ENCODE measurements at places on chromosomes 16 and 17. TPM values are rescaled to one million over a fixed set of nuclear protein-coding genes. Genes with fewer than 3 reads are reported as not detected.

GRCh38 chr17:700504-701094, 14.0 kb downstream of the VPS53 start:
- no peak for DNase-seq

DNA sequence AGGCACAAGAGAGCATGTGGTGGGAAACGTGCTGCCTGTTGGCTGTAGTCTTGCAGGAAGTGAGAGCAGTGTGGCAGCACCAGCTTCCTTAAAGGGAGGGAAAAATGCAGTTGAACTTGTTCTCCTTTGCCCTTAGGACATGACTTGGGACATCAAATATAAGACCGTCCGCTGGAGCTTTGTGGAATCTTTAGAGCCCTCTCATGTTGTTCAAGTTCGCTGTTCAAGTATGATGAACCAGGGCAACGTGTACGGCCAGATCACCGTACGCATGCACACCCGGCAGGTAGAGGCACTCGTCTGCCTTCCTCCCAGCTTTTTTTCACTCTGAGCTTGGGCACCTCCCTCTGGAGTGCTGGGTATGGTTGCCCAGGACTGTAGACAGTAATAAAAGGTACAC, 23.3 kb downstream of the GPR179 start:
- peak; percentile 59 for DNase-seq

DNA sequence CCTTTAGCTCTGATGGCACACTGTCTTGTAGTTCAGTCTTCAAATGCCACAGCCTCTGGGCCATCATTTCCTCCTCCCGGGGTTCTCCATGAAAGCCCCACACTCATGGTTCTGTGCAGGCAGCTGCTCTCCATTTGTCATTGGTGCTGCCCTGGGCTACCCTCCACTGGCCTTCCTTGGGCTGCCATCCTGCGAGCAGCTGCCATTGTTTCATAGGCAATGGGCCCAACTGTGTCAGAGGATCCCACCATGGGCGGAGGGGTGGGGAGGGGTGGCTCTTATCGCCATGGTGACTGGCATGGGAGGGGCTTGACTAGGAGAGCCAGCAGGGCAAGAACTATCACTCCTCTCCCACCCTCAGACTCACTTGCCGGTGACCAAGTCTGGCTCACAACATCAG, 38.6 kb upstream of the BRD7 start:
- DNase-seq: no peak

- no peak for DNase-seq
Measured at GRCh38 chr16:49366669-49367068, 6.9 kb upstream of the C16orf78 start.

GRCh38 chr17:16932156-16932555, 39.8 kb downstream of the TNFRSF13B start:
- DNase-seq: no peak

DNA sequence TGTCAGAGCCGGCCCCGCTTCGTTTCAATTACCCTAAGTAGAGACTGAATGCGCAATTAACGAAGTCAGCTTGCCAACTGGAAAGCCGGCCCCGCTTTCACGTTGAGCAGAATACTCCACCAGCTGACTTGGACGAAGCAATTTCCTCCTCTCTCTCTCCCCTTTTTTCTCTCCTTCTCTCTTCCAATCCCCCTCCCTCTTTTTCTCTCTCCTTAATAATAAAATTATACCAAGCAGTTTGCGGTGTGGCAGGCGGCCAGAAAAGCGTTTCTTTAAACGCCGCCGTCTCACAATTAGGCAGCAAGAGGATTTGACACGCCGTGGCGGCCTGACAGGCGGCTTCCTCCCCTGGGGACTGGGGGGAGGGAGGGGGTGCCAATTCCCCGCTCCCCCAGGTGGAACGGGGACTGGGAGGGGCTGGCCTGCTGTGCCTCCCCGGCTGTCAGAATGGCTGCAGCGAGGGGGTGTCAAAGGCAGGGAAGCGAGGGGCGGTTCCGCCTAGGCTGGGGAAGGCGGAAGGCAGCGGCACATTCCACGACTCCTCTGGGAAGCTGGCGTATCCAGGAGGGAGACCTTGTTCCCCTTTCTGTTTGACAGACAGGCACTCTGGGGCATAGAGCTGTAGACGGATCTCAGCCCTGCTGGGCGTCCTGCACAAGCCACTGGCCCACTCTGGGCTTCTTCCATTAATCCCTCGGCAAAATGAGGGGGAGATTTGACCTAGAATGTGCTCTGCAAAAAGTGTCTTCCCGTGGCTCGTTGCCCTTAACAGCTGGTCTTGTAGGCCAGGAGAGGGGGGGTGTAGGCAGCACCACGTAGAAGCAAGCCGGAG, 52.7 kb downstream of the SREBF1 start:
- no peak for DNase-seq

GRCh38 chr16:11251525-11252481, 4.2 kb downstream of the SOCS1 start:
- DNase-seq: no peak

GRCh38 chr16:81513204-81514040, 68.8 kb downstream of the CMIP start:
- DNase-seq: no peak

DNA sequence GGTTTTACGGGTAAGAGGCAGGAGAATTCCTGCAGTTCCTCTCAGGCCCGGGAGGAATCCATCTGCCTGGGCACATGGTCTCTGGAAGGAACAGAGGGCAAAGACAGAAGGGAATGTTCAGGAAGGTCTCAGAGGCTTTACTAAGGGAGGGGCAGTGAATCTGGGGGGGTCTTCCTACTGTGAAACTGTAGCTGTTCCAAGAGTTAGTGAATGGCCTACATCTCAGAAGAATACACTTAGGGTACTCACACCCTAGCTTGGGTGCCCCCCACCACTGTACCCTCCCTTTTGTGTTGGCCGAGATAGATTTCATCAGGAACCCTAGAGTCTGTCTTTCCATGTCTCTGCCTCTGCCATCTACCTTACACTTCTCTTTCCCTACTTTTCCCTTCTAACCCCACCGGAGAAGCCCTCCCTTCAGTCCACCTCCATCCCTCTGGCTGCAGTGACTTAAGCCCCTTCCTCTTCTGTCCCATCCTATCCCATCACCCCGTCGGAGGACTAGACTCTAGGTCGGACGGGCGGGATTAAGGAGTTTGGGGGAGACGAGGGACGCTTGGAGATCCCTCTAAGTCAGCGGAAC, 316 bp downstream of the DLG4 start:
- DNase-seq: no peak

- DNase-seq: peak; percentile 38
Measured at GRCh38 chr16:48629531-48629930, 19.6 kb upstream of the N4BP1 start.

DNA sequence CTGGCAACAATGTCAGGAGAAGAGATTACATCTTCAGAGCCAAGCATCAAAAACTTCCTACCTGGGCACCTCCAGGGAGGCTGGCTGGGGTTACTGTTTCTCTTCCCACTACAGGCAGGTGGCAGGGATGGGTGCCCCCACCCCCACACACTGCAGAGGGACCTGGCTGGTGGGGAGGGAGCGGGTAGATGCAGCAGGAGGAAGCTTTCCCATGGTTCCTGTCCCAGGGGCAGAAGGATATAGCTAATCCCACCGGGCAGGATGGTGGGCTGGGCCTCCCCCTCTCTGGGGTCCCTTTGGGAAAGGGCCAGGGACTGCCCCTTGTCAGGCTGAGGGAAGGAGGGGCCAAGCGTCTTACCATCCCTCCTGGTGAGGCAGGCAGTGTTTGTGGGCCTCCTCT, 16.7 kb upstream of the MTMR4 start:
- DNase-seq: no peak

DNA sequence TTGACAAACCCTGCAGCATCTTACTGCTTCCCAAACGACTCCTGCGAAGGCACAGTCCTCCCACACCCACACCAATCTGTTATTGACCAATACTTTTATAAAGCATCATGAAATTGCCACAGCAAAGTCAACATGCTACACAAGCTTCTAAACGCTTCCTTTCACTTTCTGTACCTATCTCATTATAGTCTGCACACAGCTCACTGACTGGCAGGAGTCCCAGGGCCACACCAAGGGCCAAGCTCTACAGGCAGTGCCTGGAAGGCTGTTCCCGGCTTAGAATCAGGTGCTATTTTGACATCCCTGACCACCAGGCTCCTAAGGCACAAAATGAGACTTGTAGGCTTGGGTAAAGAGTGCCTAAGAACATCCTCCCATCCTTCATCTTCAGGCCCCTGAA, 39.5 kb downstream of the USP7 start:
- DNase-seq: no peak

DNA sequence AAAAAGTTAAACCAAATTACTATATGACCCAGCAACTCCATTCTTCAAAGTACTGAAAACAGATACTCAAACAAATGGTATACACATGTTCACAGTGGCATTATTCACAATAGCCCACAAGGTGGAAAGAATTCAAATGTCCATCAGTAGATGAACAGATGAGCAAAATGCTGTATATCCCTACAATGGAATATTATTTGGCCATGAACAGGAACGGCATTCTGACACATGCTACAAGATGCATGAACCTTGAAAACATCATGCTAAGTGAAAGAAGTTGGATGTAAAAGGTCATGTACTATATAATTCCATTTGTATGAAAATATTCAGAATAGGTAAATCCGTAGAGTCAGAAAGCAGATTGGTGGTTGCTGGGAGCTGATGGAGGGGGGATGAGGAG, 73.5 kb upstream of the XYLT1 start:
- DNase-seq: no peak

- DNase-seq: no peak
Measured at GRCh38 chr16:62298600-62298999, 262.4 kb upstream of the CDH8 start.

GRCh38 chr17:17792037-17792550, 44.7 kb downstream of the SREBF1 start:
- DNase-seq: no peak

GRCh38 chr17:42214156-42214555, 19.9 kb upstream of the GHDC start:
- no peak for DNase-seq

DNA sequence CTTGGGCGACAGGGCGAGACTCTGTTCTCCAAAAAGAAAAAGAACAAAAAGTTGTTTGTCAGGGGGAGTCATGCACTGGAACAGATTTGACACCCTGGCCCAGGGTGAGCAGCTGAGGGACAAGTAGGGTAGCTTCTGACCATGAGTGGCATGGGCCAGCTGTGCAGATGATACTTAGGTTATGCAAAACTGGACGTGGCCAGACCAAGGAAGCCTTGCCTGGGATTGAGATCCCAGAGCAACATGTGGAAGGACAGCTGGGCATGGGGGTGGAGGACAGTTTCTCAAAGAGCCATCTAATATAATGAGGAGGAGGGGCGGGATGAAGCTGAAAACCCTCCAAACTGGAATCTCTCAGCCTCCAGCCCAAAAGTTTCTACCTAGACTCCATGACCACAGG, 19.6 kb upstream of the SLC35B1 start:
- no peak for DNase-seq

GRCh38 chr17:80035937-80036714, at the start of gene CCDC40:
CCDC40 (plus strand) TSS chr17:80036642; CDS start chr17:80036663, 21 bp downstream.
- peak; percentile 86 for DNase-seq

DNA sequence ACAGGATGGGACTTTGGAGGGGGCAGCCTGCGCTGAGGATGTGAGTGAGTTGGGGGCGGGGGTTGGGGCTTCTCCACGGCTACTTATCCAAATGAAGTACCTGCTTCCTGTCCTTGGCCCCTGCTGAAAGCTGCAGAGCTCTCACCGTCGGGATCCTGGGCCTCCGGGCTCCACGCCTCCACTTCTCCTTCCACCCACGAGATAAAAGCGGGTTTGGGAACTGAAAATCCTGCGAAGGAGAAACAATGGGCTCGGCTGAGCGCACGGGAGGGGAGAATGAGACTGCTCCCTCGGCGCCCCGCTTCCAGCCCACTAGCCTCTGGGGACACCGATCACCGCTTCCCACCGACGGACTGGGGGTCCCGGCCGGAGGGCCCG, 486 bp downstream of the ZNF785 start:
- DNase-seq: no peak

DNA sequence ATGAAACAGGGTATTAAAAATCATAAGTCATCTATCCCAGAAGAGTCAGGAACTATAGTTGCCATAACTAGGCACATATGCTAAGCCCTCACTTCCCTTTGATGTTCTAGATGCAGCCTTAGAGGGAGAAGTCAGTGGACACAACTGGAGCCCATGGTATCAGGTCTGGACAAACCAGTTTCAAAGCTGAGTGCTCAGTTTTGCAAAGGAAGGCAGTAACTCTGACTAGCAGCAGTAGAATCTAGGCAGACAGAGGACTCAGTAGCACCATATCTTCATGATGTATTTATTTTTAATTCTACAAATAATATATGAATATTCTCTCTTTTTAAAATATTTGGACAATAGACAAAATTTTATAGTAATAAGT, 11.7 kb upstream of the FAM20A start:
- DNase-seq: no peak

DNA sequence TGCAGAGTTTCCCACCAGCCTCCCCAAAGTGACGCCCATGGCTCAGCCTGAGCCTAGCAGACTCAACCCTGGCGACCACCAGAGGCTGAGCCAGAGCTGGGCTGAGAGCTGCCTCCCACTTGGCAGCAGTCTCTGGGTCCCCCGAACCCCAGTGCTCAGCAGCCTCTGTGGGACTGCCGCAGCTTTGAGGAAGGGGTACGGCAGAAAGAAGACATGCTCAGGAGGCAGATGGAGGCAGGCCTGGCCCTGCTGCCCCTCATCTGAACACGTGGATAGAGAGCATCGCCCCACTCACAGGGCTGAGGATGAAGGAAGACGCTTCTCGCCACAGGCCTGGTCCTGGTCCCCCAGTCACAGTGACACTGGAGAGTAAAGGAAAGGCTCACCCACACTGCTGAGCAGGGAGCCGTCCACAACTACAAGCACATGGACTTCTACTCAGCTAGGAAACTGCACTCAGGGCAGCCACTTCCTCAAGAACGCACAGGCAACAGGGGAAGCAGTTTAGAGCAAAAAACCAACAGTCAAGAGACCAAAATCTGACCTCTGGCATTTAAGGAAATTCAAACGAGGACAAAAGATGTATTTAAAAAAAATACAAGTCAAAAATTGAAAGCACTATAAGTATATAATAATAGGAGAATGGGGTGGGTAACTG, 45.2 kb upstream of the GSG1L start:
- DNase-seq: no peak

Gene SRSF1
- 205 TPM for total RNA-seq

Gene DNAI2
- not detected for total RNA-seq

Gene CLEC19A
- not detected for total RNA-seq

Gene ENGASE
- total RNA-seq: 119 TPM

Gene KCNG4
- total RNA-seq: not detected

Gene SAT2
- total RNA-seq: 57.1 TPM

Gene USP6
- 0.08 TPM for total RNA-seq

Gene KRTAP3-2
- not detected for total RNA-seq

Gene CCL13
- 2.1 TPM for total RNA-seq

Gene TMEM106A
- 15.5 TPM for total RNA-seq

Gene CD300C
- 0.68 TPM for total RNA-seq

Gene SULT1A4
- 3.3 TPM for total RNA-seq

All from ureter (tissue), 1 donor.